ENCODE measurements at places on chromosomes 4 and X.

GRCh38 chrX:2334237-2334636 lies 166.5 kb downstream of the DHRSX start:
- DNase-seq, result no peak

GRCh38 chrX:76183289-76184049 lies 10.6 kb downstream of the PBDC1 start:
- DNase-seq, result no peak

DNA sequence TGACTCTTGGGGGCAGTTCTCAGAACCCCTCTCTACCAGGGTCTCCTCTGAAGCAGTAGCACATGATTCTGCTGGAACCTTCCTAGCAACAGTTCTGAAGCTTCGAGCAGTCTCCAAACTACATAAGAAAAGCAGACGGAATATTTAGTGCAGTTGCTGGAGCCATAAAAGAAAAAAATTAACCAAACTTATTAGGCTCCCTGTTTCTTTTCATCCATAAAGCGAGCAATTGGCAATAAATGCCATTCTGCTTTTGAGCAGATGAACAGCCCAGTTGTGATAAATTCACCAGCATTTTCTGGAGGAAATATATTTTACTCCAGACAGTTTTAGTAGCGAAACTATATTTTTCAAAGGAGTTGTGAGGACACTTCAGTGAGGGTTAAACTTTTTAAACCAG lies 250.1 kb upstream of the BOD1L1 start:
- DNase-seq, result no peak

- DNase-seq, result no peak
Measured at GRCh38 chrX:100976211-100976610, 6.7 kb downstream of the ARL13A start.

DNA sequence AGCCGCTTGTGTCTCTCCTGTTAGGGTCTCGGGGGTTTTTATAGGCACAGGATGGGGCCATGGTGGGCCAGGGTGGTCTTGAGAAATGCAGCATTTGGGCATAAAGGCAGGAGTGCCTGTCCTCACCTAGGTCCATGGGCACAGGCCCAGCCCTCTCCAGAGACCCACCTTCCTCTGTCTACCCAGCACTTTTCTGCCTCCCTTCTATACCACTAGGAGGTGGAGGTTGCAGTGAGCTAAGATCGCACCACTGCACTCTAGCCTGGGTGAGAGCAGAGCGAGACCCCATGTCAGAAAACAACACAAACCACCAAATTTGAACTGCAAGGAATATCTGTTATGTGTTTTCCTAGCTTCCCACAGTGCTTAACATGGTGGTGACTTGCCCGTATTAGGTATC lies 38.0 kb downstream of the MOB1B start:
- DNase-seq, result no peak
